HFFc6 (cell line): ENCODE measurements at places on chromosomes 3 and 15.

GRCh38 chr3:35336601-35337000, 302.7 kb upstream of the ARPP21 start:
- no peaks in the 10 kb centered on the region for H3K27me3 ChIP-seq
- H3K27ac ChIP-seq: no peak overlapping the region
- H3K36me3 ChIP-seq: no peaks in the 10 kb centered on the region
- no peak for DNase-seq
- H3K4me3 ChIP-seq: no peak overlapping the region
- H3K4me1 ChIP-seq: no peaks in the 10 kb centered on the region

DNA sequence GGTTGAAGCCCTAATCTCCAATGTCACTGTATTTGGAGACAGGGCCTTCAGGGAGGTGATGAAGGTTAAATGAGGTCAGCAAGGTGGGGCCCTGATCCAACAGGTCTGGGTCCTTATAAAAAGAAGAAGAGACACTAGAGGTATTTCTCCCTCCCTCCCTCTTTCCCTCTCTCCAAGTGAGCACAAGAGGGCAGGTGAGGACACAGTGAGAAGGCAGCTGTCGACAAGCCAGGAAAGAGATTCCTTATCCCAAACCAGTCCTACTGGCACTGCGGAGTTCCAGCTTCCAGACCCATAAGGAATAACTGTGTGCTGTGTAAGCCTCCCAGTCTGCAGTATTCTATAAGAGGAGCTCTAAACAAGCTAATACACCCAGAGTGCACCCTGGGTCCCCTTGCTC, 134.7 kb downstream of the ADAMTS17 start:
- no peak overlapping the region for H3K27ac ChIP-seq
- no peak for DNase-seq

DNA sequence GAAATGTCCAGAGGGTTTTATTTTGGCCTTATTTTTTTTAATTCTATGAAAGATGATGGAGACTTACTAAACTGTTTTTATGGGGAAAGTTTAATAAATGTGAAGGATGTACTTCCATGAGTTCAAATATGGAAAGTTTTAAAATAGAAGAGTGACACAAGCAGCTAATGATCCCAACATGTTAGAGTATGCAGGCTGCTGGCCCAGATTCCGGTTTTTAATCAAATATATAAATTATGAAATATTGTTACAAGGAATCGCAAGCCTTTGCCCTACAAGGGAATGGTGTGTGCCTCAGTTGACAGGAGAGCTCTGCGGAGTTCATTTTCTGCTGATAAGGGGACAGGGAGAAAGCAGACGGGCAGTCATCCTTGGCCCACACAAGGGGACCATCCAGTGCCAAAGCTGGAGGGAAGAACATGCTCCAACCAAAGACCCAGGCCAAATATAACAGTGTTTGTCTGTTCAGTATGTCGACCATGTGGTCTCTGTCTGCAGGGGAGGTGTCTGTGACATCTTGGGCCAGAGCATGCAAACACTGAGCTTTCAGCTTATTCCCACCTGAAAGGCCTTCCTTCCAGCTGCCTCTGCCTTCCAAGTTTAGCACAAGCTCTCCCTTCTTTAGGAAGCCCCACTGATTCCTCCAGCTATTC, 69.8 kb downstream of the SSUH2 start:
- no peak overlapping the region for H3K27ac ChIP-seq
- peaks cover 10% of the 10 kb centered on the region; the same call in 1 of the 2 replicates for H3K36me3 ChIP-seq
- H3K4me3 ChIP-seq: no peak overlapping the region; the same call in 1 of the 2 replicates
- peaks cover 56% of the 10 kb centered on the region for H3K4me1 ChIP-seq

DNA sequence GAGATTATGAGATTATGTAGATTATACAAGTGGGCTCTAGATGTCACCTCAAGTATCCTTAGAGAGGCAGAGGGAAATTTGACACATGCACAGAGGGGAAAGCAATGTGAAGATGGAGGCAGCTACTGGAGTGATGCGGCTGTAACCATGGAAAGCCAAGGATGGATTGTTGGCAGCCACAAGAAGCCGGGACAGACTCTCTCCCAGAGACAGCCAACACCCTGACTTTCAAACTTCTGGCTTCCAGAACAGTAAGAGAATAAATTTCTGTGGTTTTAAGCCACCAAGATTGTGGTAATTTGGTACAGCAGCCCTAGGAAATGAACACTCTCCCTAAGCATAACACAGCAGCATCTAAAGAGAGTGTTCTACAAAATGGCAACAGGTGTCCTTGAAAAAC, 34.4 kb upstream of the PRICKLE2 start:
- H3K27me3 ChIP-seq: no peaks in the 10 kb centered on the region; the same call in 1 of the 2 replicates
- H3K27ac ChIP-seq: no peak overlapping the region
- DNase-seq: no peak
- H3K36me3 ChIP-seq: peaks cover 24% of the 10 kb centered on the region
- peaks cover 83% of the 10 kb centered on the region for H3K4me1 ChIP-seq

DNA sequence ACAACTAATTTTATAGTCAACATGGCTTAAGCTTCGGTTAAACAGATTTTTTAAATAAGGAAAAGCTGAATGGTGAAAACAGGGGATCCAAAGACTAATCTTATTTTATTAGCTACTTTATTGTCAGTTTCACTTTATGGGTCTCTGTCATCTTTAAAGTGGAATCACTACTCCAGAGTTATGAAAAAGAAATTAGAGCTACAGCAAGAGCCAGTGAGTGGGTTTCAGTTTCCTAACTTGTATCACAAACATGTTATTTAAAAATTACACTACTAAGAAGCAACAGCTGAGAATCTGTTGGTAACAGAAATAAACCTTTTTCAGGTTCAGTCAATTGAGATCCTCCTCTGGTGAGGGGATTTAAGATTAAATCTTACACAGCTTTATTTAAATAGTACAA, 10.0 kb downstream of the PHC3 start:
- 0 out of 2 replicates have a peak, but pooled peaks cover 6% of the 10 kb centered on the region for H3K4me1 ChIP-seq
- peaks cover 2% of the 10 kb centered on the region; the same call in 1 of the 2 replicates for H3K27me3 ChIP-seq
- DNase-seq: no peak
- H3K27ac ChIP-seq: peak overlapping the region; percentile 40; the same call in 1 of the 2 replicates
- H3K4me3 ChIP-seq: no peak overlapping the region

- H3K27me3 ChIP-seq: peaks cover 22% of the 10 kb centered on the region
- H3K36me3 ChIP-seq: no peaks in the 10 kb centered on the region
- peaks cover 16% of the 10 kb centered on the region for H3K4me1 ChIP-seq
- H3K27ac ChIP-seq: no peak overlapping the region
- no peak overlapping the region for H3K4me3 ChIP-seq
- no peak for DNase-seq
Observed at GRCh38 chr3:12237912-12238650, 50.8 kb upstream of the PPARG start.
